ENCODE measurements at places on chromosomes 11 and 22.

DNA sequence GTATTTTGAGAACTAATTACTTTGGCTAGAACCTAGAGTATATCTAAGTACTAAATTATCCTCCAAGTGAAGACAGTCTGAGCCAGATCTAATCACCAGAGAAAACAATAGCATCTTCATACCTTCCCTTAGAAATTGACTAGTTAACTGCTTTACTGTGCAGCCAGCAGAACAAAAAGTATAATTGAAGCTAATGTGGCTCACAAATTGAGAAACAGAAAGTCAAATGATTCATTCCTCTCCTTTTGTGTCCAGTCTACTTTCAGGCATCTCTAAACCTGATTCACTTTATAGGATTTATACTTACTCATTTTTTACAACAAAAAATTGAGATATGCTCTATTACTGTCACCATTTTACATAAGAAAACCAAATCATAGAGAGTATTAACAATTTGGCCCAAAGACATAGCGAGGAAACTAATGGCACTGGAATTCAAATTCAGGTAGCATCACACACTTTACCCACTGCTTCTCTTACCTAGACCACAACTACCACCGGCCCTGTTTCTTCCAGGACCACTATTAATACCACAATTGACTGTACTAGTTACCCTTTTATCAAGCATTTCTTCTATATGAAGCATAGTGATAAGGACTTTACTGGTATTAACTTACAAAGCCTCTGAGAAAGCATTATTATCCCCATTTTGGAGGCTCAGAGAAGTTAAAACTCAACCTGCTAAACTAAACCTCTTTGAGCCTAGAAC lies 1402.6 kb upstream of the TENM4 start:
- DNase-seq: no peak

- no peak for DNase-seq
Observed at GRCh38 chr11:72609045-72609444, 65.2 kb downstream of the PDE2A start.

DNA sequence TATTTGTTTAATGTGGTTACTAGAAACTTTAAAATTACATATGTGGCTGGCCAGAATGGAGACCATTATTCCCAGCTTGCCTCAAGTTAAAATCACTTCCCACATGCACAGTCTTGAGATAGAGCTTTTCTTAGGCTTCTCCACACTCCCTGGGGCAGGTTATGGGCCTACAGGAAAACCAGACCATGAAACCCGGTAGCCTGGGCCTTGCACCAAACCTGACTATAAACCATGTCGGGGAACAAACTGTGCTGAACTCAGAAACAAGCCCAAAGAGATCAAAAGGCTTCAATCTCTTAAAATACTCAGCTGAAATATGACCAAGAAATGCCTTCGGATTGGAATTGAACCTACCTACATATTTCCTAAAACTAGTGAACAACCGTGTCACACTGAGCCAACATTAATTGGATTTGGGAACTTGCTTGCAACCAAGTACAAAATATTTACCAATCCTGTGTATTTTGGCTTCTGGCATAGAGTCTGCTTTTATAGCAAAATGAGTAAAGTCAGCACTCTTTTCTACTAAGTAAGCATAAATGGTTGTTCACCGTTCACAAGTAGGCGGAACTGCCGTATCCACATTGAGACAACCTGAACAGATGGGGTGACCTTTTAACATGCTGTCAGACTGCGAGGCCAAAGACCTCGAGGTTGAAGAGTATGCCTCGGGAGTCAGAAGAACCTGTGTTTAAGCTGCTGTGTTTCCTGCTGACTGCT lies 199.5 kb downstream of the FAM76B start:
- no peak for DNase-seq

DNA sequence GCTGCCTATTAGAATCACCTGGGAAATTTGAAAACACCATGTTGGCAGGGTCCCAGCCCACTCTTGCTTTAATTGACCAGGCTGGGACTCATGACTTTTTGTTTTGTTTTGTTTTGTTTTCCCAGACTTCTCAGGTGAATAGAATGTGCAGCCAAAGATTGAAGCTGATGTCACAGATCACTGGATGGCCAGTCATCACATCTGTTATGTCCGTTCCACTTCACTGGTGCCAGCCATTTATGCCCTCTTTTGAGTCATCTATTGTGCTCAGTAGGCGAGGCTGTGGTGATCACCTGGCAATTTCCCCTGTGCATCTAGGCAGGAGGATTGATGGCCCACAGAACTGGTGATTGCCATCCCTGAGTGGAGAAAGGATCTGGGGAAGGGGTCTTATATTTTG lies 297.3 kb downstream of the INSC start:
- DNase-seq: no peak

DNA sequence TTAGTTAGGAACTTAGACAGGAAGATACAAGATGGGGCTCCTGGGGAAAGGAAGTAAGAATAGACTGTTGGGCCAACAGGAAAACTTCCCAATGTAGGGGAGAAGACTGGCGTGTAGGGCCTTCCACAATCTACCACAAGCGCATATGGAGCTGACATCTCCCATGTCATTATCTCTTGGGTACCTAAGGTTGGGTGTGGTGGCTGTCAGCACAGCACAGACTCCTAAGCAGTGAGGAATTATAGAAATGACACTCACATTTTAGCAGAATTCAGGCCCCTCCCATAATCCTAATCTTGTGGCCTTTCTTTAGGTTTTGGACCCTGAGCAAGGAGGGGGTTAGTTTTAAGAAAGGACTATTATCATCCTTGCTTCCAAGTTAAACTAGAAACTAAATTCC lies 11.6 kb downstream of the TRIM21 start:
- no peak for DNase-seq

DNA sequence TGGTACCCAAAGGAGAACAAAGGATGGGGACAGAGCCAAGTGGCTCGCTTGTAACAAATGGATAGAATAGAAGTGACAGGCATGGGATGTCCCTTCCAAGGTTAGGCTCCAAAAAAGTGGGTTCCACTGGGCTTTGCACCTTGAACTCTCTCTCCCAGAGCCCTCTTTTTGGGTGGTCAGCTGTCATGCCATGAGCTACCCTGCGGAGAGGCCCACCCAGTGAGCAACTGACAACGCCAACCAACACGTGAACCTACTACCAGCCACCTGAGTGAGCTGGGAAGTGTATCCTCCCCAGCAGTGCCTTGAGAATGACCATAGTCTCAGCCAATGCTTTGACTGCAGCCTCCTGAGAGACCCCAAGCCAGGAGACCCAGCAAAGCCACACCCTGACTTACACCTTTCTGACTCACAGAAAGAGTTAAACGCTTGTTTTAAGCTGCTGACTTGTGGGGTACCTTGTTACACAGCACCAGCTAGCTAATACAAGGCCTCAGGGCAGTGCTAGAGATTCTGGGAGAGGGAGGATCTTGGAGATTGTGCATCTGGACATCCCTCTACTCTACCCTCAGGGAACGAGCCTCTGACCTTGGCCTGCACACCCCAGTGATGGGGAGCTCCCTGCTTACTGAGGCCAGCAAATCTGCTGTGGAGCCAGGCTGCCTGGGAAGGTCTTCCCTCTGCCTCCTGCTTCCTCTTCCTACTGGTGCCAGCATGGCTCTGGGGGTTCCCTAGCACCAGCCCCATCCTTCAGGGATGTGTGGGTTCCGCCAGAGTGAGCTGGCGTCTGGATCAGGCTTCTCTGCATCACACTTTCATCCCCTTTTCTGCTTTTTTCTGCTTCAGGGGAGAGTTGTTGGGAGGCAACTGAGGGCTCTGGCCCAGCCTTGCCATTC lies 29.1 kb upstream of the RFPL3 start:
- DNase-seq: no peak

DNA sequence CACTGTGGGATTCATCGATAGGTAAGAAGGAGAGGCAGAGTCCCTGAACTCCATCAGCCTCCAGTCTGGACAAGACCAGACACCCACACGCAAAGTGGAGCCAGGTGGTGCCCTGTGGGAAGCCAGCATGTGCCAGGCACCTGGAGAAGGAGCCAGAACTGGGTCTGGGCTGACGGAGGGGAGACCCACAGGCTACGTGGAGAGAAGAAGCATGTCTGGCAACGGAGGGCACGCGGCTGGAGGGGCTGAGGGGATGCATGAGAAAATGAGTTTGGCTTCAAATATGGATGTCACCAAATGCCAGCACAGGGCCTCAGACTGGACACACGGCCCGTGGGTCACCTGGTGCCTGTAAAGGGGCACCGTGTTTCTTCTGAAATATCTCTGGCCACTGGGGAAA lies 55.7 kb downstream of the LINC01488 start:
- DNase-seq: no peak

GRCh38 chr11:126054882-126055281 lies 7.8 kb downstream of the CDON start:
- DNase-seq: no peak

DNA sequence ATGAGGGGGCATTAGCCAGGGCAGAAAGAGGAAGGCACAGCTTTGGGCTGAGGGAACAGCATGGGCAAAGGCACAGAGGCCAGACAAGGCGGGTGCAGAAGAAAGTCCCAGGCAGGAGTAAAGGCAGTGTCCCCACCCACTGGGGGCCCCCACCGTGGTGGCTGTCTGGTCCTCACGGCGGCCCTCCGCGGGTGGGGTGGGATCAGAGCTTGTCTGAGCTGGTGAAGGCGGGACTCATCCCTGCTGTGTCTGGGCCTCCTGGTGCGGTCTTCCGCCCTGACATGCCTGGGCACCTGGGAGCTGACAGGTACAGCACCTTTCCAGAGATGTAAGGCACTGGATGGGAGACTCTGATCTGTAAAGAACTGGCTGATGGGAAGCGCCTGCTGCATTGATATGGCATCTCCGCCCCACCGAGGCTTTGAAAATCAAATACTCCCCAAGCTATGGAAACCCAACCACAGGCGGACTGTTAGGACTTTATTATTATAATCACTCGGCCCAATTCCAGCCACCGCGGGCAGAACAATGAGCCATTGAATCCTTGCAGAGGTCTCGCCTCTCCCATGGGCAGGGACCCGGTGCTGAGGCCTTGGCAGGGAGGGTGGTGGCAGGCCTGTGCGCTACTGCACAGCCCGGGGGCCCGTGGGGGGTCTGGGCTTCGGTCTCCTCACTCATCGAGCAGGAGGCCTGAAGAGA lies 14.2 kb upstream of the GNB1L start:
- no peak for DNase-seq

DNA sequence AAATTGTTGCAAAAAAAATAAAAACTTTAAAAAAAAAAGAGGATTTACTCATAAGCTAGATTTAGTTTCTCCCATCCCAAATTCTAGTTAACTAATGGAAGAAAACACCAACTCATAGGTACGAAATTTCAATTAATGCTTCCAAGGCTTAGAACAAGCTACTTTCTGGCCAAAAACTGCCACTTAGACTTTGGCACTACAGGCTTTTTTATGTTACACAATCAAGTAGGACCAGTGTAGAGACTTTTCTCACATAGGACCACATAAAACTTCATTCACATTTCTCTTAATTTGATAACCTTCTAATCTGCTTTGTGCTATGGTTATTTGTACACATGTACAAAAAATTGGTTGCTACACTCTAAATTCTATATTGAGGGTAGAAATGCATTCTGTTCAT lies 3.1 kb downstream of the ST13 start:
- DNase-seq: no peak

GRCh38 chr22:17945888-17946648 lies 78.3 kb downstream of the MICAL3 start:
- no peak for DNase-seq

- no peak for DNase-seq
Observed at GRCh38 chr11:64712430-64713015, 10.5 kb downstream of the NRXN2 start.

DNA sequence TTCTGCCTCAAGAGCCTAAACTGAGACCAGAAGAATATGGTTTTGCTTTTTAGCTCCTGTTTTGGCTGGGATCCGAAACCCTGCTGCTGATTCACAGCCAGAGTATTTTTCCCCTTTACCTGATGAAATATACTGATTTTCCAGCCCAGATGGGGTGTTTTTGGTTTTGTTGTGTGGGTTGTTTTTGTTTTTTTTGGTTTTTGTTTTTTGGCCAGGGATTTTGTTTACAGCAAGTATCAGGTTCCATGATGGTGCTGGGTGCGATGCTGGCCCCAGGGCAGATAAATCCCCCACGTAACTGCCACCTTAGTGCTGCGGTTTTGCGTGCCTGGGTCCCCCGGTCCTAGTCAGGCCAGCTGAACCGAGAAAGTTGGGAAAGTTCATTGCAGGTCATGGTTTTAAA lies 103.7 kb downstream of the ZBTB16 start:
- DNase-seq: no peak

GRCh38 chr11:83220260-83220659 lies 26.7 kb downstream of the ANKRD42 start:
- no peak for DNase-seq

DNA sequence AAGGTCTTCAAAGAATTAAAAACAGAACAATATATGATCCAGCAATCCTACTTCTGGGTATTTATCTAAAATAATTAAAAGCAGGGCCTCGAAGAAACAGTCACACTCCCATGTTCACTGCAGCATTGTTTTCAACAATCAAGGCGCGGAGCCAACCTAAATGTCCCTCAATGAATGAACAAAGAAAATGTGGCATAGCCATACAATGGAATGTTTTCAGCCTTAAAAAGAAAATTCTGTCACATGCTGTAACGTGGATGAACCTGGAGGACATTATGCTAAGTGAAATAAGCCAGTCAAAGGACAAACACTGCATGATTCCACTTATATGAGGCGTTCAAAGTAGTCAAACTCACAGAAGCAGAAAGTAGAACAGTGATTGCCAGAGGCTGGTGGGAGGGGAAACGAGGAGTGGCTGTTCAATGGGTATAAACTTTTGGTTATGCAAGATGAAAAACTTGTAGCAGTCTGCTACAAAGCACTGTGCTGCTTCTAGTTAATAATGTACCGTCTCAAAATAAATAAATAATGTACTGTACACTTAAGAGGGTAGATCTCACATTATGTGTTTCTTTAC lies 41.2 kb downstream of the SNX19 start:
- no peak for DNase-seq

- no peak for DNase-seq
Observed at GRCh38 chr11:88360141-88360540, 22.6 kb upstream of the CTSC start.

DNA sequence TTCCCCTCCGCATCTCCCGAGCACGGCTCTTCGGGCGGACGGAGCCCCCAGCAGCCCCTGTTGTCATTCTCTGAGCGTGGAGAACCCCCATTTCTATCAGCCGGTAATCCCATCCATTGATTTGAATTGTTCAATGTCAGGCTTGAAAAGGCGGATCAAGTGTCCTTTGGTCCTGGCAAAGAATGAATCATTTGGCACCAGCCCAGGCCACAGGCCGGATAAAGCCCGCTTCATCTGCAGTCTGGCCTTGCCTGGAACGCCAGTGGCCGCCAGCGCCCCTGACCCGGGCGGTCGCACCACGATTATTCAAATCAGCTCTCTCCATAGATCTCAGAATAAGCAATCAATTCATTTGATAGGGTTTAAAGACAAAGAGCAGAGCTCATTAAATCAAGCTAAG lies 188.9 kb downstream of the BRD1 start:
- DNase-seq: no peak
